ENCODE measurements at places on chromosomes 4 and X.

GRCh38 chr4:141120036-141120593 lies 13.2 kb downstream of the RNF150 start:
- no peak for DNase-seq

DNA sequence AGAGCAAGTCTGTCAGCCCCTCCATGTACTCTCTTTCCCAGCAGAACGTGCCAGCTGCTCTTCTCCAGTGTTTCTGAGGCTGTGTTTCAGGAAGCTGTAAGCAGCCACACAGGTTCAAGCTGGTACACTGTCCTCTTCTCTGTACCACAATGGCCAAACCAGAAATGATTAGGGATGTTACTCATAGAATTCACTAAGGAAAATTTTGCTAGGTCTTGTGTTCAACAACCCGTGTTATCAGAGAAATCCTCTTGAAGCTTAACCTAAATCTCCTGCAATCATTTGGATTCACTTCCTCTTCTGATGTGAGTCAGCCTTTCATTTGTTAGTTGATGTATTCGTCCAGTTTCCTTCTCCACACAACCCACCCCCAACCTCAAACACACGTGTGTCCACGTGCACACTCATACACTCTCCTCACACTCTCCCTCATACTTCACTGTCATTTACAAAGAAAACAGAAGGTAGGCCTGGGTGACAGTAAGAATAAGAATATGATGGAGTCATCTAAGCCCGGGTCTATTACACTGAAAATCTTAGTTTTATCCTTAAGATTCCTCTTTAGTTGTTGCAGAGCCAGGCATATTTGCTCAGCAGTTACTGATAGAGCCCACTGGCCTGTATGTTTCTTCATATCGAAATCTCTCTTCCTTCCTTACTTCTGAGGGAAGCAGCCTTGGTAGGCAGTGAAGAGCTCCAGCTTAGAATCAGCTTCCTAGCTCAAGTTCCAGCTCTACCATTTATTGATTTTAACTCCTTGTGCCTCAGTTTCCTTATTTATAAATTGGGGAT lies 63.4 kb downstream of the DCUN1D4 start:
- no peak for DNase-seq

DNA sequence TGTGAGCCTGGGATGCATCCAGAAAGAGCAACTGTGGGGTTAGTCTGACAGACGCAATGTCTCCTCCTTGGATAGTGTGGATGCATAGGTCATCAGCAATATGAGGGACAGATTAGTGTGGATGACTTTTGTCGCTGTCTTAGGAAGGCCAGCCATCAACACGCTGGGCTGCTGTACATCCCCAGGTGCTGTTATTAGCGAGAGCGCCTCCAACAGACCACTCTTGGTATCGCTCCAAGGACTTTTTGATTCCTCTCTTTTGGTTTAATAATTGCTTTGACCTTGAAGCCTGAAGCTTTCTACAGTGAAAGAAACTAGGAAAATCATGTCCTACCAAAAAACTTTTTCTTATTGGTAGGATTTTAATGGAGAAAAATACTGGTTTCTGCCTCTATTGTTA lies 76.7 kb downstream of the TMEM131L start:
- DNase-seq = no peak

GRCh38 chr4:26120098-26120825 lies 200.6 kb upstream of the RBPJ start:
- DNase-seq = no peak

DNA sequence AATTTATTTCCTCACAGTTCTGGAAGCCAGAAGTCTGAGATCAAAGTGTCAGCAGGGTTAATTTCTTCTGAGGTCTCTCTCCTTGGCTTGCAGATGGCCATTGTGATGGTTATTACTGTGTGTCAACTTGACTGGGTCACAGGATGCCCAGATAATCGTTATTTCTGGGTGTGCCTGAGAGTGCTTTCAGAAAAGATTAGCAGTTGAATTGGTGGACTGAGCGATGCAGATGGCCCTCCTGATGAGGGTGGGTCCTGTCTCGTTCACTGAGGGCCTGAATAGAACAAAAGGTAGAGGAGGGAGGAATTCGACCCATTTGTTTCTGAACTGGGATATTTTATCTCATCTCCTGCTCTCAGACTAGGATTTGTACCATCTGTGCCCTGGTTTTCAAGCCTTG lies 15.7 kb downstream of the SMIM43 start:
- DNase-seq = no peak

Data from NCI-H1092 (cell line).